Left lung (tissue), 14 donors: ENCODE measurements at places on chromosomes 12 and 14.
A peak's percentile ranks its signal among the peaks of the same experiment; 100 is the strongest.

DNA sequence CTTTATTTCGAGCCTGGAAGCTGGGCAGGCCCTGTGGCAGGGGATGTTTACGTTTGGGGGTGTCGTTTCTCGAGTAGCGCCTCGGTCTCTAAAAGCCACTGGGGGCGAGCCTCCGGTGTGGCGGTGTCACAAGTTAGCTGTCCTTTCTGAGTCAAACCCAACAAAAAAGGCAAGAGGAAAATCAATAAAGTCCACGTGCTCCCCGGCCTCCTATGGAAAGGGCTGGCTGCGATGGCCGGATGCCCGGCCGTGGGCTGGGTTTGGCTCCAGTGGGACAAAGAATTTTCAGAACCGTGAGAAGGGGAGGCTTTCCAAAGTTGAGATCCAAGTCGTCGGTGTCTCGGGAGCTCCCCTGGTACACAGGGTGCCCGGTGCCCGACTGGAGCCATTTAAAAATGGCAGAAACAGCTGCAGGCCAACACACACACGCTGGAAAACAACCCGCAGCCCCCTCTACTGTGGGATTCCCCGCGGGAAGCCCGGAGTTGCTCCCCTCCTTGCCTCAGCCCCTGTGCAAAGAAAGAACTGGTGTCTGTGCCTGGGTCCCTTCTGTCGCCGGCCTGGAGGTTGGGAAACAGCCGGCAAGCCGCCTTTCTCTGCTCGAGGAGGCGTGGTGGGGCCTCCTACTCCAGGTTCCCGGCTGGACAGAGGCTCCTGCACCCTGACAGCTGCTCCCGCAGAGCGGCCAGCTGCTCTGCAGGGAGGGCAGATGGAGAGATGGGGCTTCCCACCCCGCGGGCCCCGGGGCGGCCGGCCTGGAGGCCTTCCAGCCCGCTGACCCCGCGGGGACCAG is 1.9 kb downstream of the BCL7A start:
- H3K36me3 ChIP-seq, result no peaks in the 10 kb centered on the region
- H3K27ac ChIP-seq, result peak overlapping the region; percentile 81
- peak; percentile 81 for DNase-seq
- peak overlapping the region; percentile 60 for H3K4me3 ChIP-seq
- peaks cover 5% of the 10 kb centered on the region for H3K4me1 ChIP-seq

DNA sequence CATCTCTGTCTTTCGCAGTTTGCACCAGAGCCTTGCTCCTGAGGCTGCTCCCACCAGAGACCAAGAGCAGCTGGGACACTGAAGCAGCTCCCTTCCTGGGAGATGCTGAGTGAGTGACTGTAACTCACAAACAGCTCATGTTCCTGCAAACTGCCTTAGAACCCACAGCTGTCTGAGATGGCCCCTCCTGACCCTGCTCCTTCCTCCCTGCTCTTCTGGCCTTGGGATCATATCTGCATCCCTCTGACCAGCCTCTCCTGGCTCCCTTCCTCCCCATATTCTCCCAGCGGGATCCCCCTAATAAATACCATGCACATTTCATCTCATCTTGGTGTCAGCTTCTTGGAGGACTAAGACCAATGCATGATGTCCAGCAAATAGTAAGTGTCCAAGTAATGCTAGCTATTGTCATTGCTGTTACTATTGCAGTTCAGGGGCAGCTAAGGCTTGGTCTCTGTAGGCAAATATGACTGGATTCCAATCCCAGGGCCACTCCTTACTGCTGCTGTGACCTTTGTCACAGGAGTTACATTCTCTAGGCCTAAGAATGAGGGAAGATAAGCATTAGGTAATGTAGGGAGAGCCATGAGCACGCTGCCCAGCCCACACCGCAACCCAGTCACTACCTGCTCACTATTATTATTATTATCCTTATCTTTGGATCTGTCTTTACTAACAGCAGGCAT is 47.9 kb downstream of the SYNE3 start:
- no peak overlapping the region for H3K4me3 ChIP-seq
- H3K36me3 ChIP-seq, result no peaks in the 10 kb centered on the region
- no peak for DNase-seq
- H3K27me3 ChIP-seq, result no peaks in the 10 kb centered on the region
- no peak overlapping the region for H3K27ac ChIP-seq
- peaks cover 16% of the 10 kb centered on the region for H3K4me1 ChIP-seq

- H3K4me3 ChIP-seq, result no peak overlapping the region
- no peaks in the 10 kb centered on the region for H3K4me1 ChIP-seq
- no peaks in the 10 kb centered on the region for H3K27me3 ChIP-seq
- H3K36me3 ChIP-seq, result no peaks in the 10 kb centered on the region
- H3K27ac ChIP-seq, result no peak overlapping the region
These were observed 71.7 kb upstream of the KICS2 start for GRCh38 chr12:64293654-64294364.

GRCh38 chr12:11863478-11863906 is 207.2 kb upstream of the BCL2L14 start:
- H3K4me1 ChIP-seq, result peaks cover 40% of the 10 kb centered on the region
- H3K27ac ChIP-seq, result peak overlapping the region; percentile 69
- no peak overlapping the region for H3K4me3 ChIP-seq
- H3K36me3 ChIP-seq, result peaks cover 26% of the 10 kb centered on the region
- no peak for DNase-seq

DNA sequence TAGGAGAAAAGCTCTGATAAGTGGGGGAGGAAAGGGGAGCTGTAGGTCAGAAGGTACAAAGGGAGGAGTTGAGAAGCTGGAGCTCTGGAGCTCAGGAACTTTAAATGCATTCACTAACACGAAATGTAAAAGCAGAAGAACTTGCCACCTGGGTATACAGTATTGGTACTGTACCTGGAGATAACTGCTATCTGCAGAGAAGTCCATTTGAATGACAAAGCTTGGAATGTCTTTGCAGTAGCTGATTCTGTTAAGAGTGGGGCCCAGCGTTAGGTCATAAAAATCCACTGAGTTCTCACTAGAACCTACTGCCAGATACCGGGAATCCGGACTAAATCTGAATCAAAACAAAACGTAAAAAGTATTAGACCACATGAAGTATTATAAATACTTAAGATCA is 55.6 kb downstream of the ZC3H14 start:
- DNase-seq, result no peak
- no peak overlapping the region for H3K27ac ChIP-seq
- H3K36me3 ChIP-seq, result no peaks in the 10 kb centered on the region
- no peaks in the 10 kb centered on the region for H3K27me3 ChIP-seq
- H3K4me1 ChIP-seq, result no peaks in the 10 kb centered on the region
- H3K4me3 ChIP-seq, result no peak overlapping the region
